ENCODE measurements at places on chromosomes 11 and 22. TPM values are rescaled to one million over a fixed set of nuclear protein-coding genes. Genes with fewer than 3 reads are reported as not detected.

DNA sequence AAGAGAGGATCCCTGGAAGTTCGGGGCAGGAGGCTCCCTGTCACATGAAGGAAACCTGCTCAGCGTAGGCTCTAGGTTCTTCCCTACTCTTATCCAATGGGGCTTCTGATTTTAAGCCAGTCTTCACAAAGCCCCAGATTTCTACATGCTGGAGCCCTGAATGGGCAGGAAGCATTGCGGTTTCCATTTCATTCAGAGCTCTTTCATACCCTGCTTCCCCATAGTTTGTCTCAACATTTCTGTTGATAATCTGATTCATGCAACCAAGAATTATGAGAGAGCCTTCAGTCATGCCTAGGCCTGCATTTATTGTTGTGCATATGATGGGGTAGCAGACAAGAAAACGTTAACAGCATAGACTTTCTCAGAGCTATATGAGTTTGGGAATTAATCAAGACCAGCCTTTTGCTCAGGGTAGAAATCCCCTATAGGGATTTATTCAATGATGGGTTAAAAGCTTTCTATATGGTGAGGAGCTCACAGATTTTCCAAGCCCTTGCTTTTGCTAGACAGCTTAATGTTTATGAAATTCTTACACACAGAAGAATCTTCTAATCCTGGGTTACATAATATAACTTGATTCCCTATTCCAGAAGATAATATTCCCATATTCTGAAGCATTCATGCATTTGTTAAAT is 15.9 kb downstream of the OR51B4 start:
- DNase-seq: peak; percentile 89

DNA sequence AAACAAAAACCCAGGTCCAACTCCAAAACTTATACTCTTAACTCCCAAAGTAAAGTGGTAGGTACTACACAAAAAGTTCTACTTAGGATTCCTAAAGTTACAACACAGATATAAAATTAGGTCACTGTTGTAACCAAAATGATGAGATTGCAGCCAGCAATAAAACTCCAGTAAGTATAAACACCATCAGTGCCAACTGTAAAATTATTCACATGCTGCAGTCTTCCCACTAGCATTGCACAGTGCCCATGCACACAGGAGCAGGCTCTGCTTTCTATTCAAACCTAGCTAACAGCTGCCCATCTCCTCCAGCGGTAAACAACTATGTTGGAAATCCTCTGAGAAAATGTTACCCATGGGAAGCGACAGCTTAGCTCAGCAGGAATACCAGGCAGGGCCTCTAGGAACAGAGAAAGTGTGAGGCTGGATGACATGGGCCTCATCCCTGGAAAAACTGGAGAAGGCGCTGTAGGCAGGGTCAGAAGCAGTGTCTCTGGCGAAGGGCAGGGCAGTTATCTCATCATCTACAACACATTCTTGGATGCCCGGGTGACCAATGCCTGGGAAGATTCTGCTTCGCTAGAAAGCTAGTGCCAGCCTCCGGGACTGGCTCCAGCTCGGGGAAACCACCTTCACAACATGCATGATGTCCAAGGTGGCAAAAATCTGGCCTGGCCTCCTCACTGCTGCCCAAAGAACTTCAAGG is 9.1 kb downstream of the CPT1A start:
- peak; percentile 18 for DNase-seq

DNA sequence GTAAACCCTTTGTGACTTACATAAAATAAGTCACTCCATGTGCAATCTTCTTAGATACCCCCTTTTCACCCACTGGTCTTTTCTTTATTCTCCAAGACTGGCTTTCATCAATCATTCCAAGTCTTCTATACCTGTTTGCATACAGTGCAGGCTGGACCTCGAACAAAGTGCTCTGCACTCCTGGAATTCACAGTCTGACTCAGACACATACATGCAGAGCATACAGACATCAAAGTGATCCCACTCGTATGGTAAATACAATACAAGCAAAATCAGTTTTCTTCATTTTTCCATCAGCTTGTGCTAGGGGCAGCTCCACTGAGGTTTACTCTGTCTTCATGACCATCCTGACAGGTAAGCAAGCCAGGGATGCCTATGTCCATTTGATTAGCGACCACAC is 16.8 kb upstream of the TMPRSS5 start:
- no peak for DNase-seq

DNA sequence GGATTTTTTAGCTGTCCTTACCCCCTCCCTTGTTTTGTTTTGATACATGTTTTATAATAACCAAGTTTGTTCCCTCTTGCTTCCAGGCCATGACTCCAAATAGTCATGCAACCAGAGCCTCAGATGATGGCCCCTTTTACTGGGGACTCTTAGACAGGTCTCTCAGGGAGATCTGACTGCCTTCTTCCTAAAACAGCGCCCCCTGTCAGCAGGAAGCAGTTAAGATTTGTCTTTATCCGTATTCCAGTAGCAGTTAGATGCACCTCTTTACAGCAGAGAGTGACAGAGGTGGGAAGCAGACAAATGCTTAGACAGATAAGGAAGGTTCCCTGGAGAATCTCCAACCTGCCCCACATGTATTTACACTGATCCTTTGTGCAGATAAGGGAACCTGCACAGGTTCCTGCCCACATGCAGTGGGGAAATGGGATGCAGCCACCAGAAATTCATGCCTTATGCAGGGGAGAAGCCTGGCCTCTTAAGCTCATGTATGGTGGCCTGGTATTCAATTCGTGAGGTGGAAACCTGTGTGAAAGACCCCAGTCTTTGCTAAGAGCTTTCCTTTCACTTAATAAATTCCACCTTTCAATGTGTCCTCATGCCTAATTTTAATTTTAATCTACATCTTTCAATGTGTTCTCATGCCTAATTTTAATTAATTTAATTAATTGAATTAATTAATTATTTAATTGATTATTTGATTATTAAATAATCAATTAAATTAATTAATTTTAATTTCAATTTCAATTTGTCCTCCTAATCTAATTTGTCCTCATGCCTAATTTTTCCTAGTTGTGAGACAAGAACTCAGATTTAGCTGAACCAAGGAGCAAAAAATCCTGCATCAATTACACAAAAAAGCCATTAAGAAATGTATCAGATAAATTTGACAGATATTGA is 11.5 kb upstream of the GLYAT start:
- no peak for DNase-seq

POLA2 gene
- total RNA-seq: 21.8 TPM

RIMBP3C gene
- not detected for total RNA-seq

GRCh38 chr11:64078284-64078683 is 42.6 kb downstream of the FLRT1 start:
- DNase-seq: no peak

DNA sequence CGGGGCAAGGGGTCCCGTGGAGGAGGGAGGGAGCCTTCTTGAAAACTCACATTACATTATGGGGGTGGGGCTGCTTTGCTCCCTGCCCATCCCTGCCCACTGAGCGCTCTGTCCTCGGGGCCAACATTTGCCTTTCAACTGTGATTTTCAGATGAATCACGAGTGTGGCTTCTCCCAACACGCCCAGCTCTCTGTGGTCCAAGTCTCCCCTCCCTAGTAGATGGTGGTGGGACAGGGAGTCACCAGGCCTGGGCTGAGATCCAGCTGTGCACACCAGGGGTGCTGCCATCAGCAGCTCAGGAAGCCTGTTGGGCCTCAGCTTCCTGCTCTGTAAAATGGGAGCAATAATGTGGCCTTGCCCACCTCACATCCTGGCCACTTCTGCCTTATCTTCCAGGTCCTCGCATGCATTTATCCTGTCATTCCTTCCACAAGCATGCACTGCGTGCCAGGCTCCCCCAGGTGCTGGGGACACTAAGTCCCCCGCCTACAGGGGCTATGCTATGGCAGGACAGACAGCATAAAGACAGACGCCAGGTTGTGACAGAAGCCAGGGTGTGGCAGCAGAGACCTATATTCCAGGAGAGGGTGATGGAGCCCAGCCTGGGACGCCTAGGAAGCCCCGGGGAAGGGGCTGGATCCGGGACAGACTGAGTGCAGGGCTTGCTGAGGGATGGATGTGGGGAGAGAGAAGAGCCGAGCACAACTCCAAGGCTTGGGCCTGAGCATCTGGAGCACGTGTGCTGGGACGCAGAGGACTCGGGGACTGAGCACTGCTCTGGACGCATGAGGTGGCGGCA is 30.5 kb downstream of the NFAM1 start:
- peak; percentile 19 for DNase-seq

DNA sequence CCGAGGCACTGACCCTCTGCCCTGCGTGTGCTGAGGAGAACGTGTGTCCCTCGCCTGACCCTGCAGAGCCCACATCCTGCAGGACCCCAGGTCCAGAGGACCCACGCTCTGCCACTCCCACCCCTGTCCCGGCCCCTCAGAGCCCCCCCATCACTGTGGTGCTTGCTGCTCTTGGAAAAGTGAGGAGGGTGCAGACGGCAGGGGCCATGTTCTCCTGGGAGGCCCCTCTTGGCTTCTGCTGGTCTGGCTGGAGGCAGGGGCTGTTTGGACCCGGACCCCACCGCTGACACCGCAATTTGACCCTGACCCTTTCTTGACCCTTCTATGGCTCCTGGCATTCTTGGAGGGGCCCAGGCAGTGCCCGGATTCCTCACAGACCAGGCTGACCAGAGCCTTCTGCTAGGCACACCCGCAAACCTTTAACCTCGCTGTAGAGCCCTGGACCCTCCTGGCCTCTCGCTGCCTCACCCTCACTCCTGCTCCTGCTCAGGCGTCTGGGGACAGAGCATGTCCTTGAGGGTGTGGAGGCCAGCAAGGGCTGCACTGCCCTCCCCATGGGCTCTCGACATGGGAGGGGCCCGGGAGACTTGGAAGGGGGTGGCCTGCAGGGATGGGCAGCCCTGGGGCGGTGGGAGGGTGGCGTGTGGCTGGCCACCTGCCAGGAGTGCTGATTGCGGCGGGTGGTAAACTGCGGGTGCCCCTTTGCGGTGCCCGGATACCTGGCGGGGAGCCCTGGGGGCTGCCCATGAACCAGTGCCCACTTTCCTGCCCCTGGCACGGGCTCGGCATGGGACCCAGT is 37.0 kb upstream of the MUC5AC start:
- no peak for DNase-seq

CARD10 gene
- total RNA-seq: 125 TPM

HBB gene
- not detected for total RNA-seq

GAS2 gene
- total RNA-seq: 1.3 TPM

GPHA2 gene
- total RNA-seq: not detected

DNA sequence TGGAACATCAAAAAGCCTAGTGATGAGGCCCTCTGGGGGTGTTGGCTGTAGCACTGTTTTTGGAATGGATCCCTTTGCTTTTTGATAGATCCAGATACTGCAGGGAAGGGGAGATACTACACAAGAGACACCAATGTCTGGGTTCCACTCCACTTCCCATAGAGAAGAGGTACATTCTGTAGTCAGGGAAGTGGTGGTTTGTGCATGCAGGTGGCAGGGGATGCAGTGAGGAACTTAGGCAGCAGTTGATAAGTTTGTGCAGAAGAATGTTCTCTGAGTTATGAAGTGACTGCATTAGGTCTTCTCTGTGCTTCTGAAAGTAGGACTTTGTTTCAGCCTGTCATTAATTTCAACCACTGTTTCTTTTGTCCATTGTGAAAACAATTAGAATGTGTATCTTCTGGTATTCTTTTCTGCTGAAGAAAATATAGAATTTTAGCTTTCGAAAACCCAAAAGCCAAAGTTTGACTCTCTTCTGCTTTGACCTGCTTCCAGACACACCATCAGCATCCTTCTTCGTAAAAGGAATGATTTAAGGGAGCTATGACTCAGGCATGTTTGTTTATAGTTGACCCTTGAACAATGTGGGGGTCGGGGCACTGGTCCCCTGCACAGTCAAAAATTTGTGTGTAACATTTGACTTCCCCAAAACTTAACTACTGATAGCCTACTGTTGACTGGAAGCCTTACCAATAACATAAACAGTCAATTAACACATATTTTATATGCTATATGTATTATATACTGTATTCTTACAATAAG is 25.6 kb downstream of the PANX1 start:
- no peak for DNase-seq

MUS81 gene
- 53.8 TPM for total RNA-seq

GRCh38 chr11:6249770-6250555 is 9.7 kb upstream of the CCKBR start:
- DNase-seq: peak; percentile 77

ZNF215 gene
- total RNA-seq: 10.0 TPM

DNA sequence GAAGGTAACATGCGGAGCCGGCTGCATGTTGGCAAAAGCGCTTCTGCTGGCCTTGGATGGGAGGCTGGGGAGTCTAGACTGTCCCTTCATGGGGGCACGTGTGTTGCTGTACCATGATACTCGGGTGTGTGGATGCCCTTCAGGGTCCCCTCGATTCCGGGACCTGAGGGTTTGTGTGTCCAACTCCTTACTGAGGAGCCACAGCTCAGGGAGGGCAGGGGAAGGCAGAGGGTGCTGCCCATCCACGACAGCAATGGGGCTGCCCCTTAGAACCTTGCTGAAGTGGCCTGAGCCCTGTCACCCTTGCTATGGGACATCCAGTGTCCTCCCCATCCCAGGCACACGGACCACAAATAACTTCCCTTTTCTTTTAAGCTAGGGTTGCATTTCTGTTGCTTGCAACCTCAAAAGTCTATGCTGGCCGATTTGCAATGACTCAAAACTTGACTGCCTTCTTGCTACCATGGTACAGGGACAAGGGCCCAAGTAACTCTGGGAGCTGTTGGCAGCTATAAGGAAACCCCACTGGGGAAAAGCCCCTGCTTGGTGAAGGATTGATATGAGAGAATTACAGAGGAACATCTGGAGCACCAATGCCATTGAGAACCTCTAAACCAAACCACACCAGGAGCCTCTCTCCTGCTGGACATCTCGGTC is 43.8 kb downstream of the RTL6 start:
- DNase-seq: no peak

PIK3IP1 gene
- total RNA-seq: 14.2 TPM

GRCh38 chr11:13721760-13722159 is 53.3 kb downstream of the FAR1 start:
- DNase-seq: peak; percentile 31

- peak; percentile 53 for DNase-seq
Observed at GRCh38 chr11:105071089-105071732, 26.1 kb upstream of the CARD16 start.

GSTT2B gene
- total RNA-seq: 8.1 TPM

TMPRSS13 gene
- under 0.01 TPM for total RNA-seq

DNA sequence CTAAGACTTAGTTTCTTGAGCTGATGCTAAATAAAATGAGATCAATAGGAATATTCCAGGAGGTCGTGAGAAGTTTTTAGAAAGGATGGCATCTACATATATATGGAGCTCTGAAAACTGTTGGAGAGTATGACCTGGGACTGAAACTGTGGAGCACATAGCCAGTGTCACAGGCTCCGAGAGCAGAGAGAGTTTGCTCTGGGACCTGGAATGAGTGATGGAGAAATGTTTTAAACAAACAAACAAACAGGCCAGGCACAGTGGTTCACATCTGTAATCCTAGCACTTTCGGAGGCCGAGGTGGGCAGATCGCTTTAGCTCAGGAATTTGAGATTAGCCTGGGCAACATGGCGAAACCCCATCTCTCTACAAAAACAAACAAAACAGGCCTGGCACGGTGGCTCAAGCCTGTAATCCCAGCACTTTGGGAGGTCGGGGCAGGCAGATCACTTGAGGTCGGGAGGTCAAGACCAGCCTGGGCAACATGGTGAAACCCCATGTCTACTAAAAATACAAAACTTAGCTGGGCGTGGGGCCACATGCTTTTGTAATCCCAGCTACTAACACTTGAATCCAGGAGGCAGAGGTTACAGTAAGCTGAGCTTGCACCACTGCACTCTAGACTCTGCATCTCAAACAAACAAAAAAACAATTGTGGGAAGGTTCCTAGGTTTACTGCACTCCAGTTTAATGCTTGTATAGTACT is 67.1 kb downstream of the SLC35F2 start:
- DNase-seq: no peak

SCGB1D2 gene
- not detected for total RNA-seq

GRAP2 gene
- total RNA-seq: 0.33 TPM

GRCh38 chr22:29639096-29639495 is 35.7 kb downstream of the NF2 start:
- no peak for DNase-seq
